ENCODE measurements at places on chromosomes 13 and 19.
A peak's percentile ranks its signal among the peaks of the same experiment; 100 is the strongest.

- DNase-seq: no peak
Observed at GRCh38 chr13:32581177-32581786, 5.0 kb upstream of the PDS5B start.

- DNase-seq: no peak
Observed at GRCh38 chr13:29294821-29295220, 300.7 kb downstream of the SLC7A1 start.

DNA sequence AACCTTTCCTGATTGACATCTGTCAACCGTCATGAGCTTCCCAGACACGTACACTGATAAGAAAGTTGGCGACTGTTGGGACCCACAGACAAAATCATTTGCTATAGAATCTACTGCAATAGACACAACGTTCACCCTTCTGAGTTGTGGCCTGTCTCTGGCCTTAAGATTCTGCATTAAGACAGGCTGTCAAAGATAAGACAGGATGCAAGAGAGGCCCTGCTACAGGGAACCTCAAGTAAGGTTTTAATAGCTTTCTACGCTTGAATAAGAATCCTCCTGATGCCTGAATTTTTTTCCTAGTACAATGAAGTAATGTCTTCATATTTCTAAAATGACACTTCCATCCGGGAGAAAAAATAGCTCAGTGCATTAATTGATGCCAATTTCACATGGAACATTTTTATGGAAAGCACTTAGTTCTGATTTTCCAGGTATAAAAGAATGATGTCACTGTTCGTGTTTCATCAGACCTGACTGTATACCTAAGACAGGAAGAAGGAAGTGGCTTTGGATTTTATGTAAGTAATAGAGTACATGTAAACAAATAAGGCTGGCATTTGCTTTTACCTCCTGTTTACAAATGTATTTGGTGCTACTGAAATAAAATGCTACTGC lies 275.2 kb upstream of the GPC6 start:
- DNase-seq: no peak

- DNase-seq: no peak
Observed at GRCh38 chr13:35923347-35923746, 207.8 kb downstream of the DCLK1 start.

DNA sequence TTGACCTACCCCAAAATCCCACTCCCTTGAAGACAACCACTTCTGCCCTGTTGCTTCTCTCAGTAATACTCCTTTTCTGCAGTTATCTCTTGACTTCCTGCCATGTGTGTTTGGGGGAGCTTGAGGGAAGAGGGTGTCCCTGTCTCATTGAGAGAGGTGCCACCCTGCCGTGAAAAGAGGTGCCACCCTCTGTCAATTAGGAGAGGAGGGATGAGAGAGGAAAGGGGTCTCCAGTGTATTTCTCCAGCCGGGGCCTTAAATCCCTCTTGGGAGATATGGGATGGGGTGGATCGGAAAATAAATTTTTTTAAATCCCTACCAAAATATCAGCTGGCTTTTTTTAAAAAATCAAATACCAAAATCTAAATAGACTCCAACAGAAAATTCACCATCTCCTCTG lies 16.5 kb downstream of the PLD3 start:
- no peak for DNase-seq

- DNase-seq: no peak
Observed at GRCh38 chr13:100363285-100363711, 225.3 kb downstream of the GGACT start.

DNA sequence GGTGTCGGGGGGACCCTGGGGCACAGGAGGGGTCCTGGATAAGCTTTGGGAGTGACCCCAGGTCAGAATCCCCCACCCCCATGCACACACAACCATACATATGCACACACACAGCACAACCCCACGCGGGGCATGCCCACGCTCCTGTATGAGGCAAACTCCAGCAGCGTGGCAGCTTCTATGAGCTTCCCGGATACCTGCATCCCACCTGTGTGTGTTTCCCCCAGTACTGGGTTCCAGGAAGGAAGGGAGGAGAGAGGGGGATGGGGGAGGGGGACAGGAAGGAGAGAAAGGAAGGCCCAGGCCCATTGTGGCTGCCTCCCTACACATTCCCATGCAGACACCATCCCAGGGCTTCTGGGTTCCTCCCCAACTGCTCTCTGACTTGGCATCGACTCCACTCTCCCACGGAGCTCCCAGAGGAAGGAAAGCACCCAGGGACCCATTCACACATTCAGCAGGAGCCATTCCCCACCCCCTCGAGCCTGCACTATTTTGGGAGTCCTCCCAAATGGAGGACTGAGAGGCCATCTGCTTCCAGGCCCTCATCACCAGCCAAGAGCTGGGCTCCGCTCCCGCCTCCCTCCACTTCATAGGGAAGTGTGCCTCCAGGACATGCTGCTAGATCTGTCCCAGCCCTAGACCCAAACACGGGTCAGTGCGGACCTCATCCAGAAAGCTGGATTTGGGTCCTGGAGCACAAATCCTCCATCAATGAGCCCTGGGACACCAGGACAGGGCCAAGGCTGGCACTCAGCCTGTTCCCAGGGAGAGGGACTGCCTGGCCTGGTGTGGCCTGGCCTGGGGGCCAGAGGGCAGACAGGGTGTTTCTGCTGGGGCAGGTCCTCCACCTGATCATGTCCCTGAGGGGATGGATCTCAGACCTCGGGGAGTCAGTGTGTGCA lies 13.2 kb downstream of the PRR36 start:
- no peak for DNase-seq

- DNase-seq: peak; percentile 58
Observed at GRCh38 chr19:55088543-55089341, 13.1 kb downstream of the EPS8L1 start.

DNA sequence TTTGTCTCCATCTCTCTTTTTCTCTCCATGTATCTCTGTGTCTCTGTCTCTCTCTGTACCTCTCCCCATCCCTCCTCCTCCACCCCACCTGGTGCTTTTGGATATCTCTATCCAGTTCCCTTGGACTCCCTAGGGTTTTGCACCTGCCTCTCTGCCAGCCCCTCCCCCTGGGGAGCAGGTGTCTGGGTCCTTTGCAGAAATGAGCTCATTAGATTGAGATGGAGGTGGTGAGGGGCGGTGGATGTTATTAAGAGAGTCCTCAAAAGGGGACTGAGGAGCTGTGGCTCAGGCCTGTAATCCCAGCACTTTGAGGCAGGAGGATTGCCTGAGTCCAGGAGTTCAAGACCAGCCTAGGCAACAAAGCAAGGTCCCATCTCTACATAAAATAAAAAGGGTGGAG lies 2.1 kb downstream of the KCNN4 start:
- DNase-seq: peak; percentile 69

DNA sequence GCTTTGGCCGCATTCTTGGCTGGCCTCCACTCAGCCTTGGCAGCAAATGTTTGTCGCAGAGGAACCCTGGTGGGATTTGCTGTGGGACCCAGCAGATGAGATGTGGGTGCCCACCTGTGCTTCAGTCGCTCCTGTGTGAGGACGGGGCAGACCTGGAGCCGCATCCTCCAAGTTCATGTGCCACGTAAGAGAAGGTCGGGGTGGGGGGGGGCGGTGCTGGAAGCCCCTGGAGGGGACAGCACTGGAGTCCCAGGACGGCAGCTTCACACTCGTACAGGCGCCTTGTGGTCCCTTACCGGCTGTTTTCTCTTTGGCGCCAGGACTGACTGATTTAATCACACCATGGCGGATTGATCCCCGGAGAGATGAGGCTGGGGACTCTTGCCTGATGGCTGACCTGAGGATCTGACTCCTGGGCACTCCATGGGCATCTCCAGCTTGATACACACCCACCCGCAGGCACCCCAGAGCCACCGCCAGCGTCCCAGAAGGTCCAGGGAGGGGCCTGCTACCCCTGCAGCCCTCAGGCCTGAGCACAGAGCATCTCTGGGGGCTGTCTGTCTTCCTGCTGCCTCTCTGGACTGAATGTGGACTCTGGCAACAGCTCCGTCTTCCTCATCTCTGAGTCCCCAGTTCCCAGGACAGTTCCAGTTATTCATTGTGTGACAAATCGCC lies 10.0 kb upstream of the GRTP1 start:
- DNase-seq: no peak
